ENCODE measurements at places on chromosomes 13 and 19.

- DNase-seq: no peak
Measured at GRCh38 chr19:46361915-46362314, 15.0 kb downstream of the PPP5C start.

GRCh38 chr13:41019578-41020347 is 647 bp upstream of the ELF1 start:
- DNase-seq: no peak

DNA sequence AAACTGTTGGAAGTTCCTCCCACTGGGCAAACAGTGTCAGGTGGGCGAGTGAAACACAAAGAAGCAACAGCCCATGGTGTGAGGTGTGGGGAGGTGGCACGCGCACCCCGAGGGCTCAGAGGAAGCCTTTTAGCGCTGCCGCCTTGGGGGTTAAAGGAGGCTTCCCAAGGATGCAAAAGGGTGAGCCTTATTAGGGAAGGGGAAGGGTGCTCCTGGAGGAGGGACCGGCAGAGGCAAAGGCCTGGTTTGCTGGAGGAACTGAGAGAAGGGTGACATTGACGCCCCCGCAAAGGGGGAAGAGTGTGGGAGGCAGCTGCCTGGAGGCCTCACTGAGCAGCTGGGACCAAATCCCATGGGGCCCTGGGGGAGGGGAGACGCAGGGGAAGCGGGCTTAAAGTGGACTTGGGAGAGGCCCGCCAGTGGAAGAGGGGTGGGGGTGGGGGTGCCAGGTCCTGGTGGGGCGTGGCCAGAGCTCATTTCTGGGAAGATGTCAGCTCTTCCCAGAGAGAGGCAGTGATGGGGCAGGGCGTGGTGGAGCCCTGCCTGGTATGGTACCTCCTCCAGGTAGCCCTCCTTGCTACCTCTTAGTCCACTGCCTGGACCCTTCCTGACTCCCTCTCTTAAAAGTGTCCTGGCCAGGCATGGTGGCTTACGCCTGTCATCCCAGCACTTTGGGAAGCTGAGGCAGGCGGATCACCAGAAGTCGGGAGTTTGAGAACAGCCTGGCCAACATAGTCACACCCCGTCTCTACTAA is 12.0 kb upstream of the FCHO1 start:
- no peak for DNase-seq

DNA sequence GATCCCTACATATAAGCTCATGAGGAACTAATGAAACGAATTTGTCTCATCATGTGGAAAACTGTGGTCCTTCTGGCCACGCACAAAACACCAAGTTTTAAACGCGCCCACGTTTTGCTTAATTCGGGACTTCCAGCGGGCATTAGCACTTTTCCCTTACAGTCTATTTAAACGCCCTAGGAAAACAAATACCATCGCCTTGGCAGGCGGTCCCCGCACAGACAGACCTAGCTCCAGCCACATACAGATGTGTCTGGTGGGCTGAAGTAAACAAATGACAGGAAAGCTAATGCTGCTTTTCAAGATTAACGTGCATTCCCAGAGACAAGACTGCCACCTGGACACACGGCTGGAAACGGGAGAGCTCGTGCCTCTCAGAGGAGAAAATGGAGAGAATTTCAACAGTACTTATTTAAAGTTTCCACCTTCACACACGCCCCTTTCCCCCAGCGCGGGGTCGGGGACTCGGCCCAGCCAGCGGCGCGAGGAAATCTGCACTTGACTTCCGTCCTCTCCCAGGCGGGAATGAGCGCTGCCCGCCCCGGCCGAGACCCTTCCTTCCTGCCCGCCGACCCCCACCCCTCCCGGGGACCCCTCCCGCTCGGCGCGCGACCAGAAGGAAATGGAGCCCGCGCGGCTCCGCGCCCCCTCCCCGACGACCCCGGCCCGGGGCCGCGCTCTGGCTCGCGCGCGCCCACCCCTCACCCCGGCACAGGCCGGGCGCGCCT is 931 bp downstream of the USP12 start:
- peak; percentile 33 for DNase-seq

DNA sequence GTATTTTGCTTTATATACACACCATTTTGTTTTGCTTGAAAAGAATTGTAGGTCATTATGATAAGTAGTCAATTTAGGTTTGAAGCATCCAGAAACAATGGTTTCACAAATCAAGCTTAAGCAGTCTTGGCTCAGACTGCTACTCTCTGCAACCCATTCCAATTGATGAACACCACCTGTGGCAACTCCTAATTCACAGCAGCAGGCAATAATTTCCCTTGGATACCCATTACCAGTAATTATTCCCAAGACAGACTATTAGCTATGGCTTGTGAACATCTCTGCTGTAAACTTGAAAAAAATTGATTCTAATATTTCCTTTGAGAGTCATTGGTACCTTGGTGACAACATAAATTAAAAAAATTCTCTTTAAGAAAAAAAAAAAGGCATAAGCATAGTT is 299.3 kb upstream of the SLITRK6 start:
- no peak for DNase-seq

GRCh38 chr19:18490728-18491127 is 31.1 kb downstream of the ELL start:
- DNase-seq: no peak

DNA sequence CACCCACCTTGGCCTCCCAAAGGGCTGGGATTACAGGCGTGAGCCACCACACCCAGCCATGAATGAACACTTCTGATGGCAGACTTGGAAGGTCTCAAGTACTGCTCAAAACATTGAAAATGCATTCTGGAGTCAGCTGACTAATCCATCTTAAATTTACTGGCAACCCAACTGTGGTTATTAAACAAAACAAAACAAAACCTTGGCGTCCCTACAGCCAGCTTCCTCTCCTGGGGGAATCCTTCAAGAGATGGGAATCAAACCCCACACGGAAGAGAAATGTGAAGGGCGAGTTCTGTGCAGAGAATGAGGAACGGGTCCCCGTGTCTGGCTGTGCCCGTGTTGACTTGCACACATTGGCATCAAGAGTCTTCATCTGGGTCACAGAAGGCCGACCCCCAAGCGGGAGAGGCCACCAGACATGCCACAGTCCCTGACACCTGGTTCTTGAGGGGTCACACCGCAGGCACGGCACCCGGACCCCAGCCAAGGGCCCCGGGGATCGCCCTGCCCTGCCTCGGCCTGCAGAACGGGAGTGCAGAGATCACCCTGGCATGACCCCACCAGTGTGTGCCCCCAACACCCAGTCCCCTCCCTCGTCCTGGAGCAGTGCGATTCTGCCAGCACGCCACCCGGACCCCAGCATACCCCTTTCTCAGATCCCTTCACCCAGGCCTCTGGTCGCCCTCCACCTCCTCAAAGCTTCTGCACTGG is 3.2 kb downstream of the MAP2K2 start:
- DNase-seq: no peak

All from T-helper 2 cell treated with Interferon-gamma antibody and Interleukin-4, amounts not matched to agents 5 μg/mL and 100 μg/mL, for 36 hours (primary cell).